Fibroblast of skin of scalp (primary cell): ENCODE measurements at places on chromosomes 11 and 22.

- DNase-seq: peak; percentile 75
These were observed 6.9 kb downstream of the OR10V1 start for GRCh38 chr11:59706518-59707285.

DNA sequence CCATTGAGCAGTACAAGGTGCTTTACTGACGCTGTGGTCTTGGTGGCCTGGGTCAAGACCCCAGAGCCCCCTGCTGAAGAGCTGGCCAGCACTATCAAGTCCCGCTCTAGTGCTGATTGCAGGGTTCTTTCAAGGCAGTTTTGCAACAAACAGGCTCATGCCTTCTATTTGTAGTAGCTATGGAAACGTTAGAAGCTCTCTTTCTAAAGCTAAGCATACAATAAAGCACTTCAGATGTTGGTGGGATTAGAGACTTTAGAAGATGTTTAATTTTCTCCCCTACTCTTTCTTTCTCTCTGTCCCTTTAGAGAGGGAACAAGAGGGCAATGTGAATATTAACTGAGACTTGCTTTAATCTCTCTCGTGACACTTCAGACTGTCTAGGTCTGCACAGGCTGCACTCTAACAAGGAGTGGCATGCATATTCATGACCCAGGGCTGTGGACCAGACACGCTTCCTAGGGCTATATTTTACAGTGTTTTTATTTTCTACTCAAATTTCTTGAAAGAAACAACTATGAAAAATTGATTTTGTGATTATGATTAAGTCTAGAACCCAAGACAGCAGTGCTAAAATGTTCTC is 138.6 kb downstream of the WNT7B start:
- no peak for DNase-seq

GRCh38 chr22:30783021-30783420 is 88.3 kb downstream of the OSBP2 start:
- no peak for DNase-seq

DNA sequence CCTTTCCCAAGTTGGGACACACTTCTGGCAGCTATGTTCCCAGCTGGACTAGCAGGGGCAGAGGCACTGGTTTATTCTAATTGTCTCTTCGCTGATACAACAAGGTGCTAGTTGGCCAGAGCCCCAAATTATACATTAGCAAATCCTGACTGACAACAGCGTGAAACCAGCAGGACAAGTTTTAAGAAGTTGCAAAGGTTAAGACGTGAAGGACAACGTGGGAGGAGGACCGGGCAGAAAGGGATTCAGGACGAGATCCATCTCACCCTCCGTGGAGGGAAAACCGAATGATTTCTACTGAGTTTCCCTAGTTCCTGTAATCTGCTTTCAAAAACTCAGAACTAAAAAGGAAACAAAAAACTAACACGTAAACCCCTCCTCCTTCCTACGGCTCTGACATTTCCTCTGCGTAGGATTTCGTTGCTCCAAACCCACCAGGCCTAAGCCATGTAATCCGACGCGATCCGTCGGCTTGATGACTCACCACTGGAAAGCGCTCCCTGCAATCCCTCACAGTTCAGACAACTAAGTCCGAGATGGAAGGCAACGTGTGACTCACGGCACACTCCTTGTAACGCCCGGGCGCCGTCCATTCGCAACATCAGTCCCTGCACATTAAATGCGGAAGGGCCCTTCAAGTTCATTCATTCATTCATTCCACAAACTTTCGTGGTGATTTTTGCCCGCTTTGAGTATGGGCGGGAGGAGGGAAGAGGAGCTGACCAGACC is 703 bp downstream of the POGLUT3 start:
- peak; percentile 98 for DNase-seq

- no peak for DNase-seq
These were observed 971.4 kb downstream of the BRD1 start for GRCh38 chr22:48856308-48856615.

GRCh38 chr11:130486391-130486836 is 38.0 kb downstream of the ADAMTS15 start:
- DNase-seq: no peak

GRCh38 chr22:19846620-19847344 is 7.9 kb downstream of the GNB1L start:
- no peak for DNase-seq

DNA sequence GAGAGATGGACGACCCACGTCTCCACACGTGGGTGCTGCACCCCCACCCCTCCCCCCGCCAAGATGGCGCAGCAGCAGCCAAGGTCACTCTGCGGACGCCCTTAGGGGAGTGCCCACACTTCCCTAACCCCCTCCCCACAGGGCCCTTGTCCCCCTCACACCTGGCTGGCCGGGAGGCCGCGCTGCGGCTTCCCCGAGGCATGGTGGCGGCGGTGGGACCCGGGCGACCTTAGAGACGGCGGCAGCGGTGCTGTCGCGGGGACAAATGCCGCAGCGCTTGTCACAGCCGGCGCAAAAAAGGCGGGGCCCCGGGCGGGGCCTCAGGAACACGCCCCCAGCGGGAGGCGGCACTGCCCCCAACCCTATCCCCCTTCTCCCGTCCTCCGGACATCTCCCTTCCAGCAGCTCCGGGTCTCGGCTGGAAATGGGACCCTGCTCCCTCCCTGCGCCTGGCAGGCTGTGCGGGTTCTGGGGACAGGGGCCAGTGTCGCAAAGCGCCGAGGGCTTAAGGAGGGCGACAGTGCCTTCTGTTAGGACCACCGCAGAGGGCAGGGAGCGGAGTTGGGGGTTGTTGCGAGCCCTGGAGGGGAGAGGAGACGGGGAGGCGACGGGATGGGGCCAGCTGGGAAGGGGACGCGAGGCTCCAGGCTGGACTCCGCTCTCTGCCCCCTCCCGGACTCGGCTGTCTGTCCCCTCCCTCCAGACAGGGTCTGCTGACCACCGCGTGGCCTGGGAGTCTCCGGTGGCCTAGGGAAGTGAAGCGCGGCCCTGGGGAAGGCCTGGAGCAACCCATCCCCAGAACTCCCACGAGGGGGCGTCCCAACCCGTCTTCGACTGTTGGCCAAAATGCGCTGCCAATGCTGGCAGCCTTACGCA is at the start of gene CHCHD10:
Gene CHCHD10, minus strand, starts transcription at position 300 of the 876 bp plus-strand sequence. Its CDS starts 98 bp downstream, at position 202.
- peak; percentile 76 for DNase-seq

DNA sequence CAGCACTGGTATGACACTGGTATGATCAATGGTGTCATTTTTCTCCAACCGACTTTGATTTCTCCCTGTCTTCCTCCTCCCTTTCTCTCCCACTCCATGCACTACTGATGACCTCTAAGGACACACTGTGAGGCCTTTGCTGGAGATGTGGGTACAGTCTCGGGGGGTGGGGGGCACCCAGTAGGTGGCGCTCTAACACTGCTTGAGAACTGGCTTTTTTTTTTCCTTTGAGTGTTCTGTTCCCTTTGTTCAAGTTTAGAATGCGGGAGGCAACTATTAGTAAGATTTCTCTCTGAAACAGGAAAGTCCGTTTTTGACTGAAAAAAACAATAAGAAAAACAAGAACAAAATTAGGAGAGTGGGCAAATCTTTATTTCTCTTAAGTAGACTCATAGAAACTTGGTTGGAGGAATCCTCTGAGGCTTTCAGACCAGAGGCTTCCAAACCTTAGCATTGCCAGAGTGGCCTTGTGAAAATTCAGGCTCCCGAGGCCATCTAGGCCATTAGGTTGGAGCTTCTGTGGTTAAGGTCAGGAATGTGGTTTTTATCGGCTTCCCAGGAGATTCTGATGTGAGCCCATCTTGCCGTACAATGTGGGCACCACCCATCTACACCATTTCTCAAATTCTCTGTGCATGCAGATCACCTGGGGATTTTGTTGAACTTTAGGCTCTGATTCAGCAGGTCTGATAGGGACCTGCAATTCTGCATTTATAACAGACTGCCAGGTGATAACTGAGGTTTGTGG is 43.2 kb downstream of the PANX1 start:
- peak; percentile 63 for DNase-seq
